AML-193 (cell line): ENCODE measurements at places on chromosomes 2 and 18.

DNA sequence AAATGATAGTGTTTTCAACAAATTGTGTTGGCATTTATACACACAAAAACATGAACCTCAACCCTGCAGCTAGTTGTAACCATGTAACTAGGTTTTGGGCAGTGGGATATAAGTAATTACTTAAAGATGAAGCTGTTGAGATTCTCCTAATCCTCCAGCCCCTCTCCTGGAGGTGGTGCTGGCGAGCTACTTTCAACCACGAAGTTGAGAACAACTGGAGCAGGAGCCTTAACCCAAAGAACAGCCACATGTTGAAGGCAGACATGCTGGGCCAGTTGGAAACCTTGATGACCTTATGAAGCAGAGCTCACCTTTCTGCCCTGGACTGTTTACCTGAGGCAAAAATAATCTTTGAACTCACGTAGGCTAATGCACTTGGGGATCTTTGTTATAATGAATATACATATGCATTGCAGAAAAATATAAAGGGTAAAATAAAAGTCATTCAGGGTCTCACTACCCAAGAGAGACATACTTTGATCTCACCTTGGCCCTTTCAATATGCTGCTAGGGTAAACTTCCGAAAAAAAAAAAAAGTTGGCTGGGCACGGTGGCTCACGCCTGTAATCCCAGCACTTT lies 89.6 kb upstream of the NPAS2 start:
- peak; percentile 39 for DNase-seq

DNA sequence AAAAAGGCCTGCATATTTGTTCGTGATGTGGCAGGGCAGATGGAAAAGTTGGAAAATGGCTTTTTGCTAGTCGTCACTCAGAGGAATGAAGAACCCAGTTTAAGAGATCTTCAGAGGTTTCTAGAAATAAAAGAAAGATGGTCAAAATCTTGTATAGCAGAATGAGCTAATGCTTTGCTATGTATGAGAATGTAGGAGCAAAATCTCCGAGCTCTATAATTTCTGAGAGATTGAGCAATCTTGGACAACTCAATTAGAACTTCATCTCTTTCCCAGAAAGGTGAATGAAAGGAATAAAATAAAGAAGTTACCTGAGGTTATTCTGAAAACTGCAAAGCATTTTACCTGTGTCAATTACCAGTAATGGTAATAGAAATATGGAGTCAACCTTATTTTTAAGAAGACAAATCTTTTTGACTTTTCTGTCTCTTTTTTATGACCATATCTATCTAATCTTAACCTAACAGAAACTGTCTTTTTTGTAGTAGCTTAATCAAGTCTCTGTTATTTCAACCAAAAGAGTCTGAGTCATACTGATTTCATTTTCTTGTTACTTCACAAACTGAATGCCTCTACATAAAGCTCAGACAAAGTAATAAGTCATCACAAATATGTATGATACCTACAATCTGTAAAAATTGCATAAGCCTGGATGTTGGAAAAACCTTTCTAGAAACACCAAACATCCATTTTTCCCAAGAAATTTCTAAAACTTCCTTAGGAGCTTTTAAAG lies 32.5 kb downstream of the CCDC68 start:
- no peak for DNase-seq

DNA sequence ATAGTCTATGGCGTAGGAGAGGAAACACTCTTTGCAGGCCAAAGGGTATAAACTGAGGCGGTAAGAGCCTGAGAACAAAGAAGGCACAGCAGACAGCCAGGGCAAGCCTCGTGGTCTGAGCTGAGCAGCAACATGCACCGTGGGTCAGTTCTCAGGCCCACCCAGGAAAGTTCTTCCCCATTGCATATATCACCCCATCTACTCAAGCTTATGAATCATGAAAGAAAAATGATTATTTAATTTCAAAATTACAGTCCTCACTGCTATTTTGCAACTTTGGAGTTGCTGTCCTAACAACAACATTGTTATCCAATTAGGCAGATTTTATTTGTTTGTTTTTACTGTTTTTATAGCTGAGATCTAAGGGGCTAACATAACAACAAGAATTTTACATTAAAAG lies 54.7 kb upstream of the RIOK3 start:
- no peak for DNase-seq

DNA sequence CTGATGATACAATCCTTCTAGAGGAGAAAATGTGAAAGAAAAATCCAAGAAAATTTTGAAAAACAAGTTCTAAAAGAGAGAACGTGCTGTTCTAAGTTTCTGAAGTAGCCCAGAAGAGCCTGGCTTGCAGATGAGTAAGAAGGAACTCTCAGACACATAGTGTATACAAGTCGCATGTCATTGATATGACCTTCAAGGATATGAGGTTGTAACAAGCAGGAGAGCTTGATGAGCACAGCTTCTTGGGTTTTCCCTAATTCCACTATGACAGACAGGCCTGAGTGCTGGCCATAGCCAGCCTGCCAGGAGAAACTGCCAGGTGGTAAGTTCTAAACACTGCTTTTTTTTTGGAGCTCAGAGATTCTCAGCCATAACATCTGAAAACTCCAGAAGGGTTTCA lies 235.7 kb upstream of the SIX2 start:
- no peak for DNase-seq

DNA sequence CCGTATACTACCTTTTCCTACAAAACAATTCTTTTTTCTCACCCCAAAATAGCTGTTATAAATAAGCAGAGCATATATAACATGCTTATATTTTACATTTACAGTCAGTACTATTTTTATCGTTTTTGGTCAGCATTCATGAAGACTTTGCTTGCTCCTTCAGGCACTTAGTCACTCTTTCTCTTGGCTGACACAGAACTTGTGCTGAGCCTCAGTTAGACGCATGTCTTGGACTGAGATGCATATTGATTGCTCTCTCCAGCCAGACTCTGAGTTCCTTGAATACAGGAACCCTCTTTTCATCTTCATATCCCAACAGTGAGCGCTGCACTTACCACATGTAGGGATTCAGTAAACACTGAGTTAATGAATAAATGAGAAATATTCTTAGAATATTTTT lies 158.3 kb downstream of the RTN4 start:
- no peak for DNase-seq

GRCh38 chr2:82487354-82487753 lies 1971.7 kb downstream of the SUCLG1 start:
- DNase-seq, result no peak

DNA sequence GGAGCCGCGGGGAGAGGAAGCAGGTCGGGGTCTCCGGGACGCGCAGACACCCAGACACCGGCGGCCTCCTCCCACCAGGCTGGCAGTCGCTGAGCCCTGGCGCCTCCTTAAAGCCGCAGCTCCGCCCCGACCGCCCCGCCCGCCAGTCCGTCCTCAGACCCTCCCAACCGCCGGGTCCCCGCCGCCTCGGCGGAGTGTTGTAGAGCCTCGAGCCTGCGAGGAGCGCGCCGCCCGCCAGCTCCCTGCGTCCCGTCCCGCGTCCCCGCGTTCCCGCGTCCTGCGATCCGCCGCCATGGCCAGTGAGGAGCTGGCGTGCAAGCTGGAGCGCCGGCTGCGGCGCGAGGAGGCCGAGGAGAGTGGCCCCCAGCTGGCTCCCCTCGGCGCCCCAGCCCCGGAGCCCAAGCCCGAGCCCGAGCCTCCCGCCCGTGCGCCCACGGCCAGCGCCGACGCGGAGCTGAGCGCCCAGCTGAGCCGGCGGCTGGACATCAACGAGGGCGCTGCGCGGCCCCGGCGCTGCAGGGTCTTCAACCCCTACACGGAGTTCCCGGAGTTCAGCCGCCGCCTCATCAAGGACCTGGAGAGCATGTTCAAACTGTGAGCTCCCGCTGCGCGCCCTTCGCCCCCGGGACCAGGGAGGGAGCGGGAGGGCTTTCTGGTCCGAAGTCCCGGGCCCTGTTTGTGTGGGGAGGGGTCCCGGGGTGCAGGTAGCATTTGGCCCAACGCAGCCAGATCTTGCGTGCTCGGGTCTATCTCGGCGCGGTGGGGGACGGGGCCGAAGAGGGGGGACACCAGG lies at the start of gene EFHD1:
EFHD1 (plus strand) TSS at position 192 of the 793 bp plus-strand sequence; CDS start at position 293, 101 bp downstream.
- no peak for DNase-seq

GRCh38 chr2:1518331-1518803 lies 105.1 kb downstream of the TPO start:
- DNase-seq, result no peak

DNA sequence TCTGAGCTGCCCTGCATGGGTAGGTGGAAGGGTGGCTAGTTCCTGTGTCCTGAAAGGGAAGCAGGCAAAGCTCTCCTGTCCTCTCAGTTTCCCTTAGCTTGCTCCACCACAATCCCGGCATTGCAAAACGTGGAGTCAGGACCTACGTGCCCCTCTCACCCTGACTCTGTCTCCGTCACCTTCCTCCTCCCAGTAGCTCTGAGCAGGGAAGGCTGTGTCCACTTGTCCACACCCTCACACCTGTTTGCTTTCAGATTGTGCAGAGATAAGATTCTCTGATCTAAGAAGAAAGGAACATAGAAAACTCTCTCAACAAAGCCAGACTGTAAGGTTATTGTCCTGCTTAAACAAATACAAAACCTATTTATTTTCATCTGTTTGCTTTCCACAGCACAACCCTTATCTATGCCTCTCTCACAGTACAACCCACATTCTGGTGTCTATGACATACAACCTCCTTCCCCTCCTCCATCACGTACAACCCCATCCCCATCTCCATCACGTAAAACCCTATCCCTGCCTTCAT lies 79.0 kb downstream of the ALPK2 start:
- DNase-seq, result no peak

DNA sequence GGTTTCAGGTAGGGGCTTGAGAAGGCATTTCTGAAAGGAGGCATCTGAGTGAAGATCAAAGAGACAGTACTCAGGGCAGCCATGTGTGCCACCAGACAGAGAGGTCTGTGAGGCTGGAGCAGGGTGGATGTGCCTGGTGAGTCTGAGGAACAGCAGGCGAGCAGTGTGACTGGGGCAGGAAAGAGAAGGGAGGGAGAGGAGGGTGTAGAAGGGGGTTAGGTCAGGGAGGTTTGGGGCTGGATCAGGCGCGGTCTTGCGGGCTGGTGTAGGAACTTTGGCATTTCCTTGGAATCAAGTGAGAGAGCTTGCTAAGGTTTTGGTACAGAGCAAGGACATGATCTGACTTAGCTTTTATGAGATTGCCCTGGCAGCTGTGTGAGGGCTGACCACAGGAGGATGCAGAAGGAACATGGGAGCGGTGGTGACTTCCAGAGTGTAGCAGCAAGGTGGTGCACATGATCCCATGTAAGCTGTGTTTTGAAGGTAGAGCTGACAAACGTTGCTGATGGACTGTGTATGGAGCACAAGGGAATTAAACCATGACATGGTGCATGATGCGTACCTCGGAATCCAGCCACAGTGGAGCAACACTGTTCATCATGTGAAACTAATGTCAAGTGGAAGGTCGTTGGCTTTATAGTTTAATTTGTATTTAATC lies 13.9 kb downstream of the RAB31 start:
- no peak for DNase-seq

DNA sequence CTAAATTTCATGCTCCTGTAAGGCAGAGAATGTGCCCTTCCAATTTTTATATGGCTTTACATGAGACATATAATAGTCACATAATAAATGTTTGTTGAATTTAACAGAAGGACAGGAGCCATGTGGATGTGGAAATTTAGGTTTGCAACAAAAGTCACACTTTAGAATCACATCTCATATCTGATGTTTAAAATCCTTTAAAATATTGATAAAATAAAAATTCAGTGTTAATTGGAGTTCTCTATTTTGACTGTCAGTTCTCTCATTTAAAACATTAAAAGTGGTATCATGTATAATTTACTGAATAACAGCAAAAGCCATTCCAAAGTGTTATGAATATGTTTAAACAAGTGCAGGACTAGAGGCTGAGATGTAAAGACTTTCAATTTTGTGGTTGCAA lies 594.1 kb downstream of the LRRTM4 start:
- no peak for DNase-seq

GRCh38 chr2:71505086-71505769 lies 51.9 kb downstream of the DYSF start:
- no peak for DNase-seq

- no peak for DNase-seq
Measured at GRCh38 chr2:120787822-120788700, 52.4 kb downstream of the GLI2 start.

DNA sequence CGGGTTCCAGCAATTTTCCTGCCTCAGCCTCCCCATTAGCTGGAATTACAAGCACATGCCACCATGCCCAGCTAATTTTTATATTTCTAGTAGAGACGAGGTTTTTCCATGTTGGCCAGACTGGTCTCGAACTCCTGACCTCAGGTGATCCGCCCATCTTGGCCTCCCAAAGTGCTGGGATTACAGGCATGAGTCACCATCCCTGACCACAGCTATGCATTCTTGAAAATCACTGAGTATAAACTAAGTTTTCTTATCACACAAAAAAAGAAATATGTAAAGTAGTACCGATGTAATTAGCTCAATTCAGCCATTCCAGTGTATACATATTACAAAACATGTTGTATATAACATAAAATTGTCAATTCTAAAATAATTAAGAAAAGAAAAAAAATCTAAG lies 232.7 kb downstream of the MBD2 start:
- no peak for DNase-seq

- DNase-seq, result no peak
Measured at GRCh38 chr2:95325026-95325425, 27.9 kb downstream of the KCNIP3 start.

GRCh38 chr2:179129574-179130238 lies 79.8 kb upstream of the CCDC141 start:
- DNase-seq, result peak; percentile 3

DNA sequence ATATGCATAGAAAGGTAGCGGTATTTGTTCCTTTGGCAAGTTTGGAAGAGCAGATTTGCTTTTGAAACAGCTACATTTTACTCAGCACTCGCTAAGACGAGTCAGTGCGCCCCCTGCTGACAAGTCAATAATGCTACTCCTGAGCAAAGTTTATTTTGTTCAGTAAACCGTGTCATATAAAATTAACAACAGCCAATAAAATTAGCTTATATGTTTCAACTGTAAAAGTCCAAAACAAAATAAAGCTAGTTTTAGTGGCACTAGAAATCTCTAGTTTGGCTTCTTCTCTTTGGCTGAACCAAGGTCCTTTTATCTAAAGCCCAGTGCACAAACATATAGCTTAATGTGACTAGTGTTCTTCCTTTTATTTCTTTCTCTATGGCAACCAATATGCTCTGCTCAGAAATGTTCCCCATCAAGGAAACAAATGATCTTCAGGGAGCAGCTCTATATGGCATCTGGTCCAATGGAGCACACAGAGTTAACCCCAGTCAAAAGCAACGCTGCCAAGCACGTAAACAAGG lies 4.2 kb upstream of the POU3F3 start:
- peak; percentile 76 for DNase-seq

GRCh38 chr2:134522496-134523455 lies 196.0 kb downstream of the TMEM163 start:
- DNase-seq, result no peak

GRCh38 chr2:39620067-39620466 lies 45.6 kb upstream of the TMEM178A start:
- peak; percentile 91 for DNase-seq

- DNase-seq, result no peak
Measured at GRCh38 chr2:63792530-63792929, 49.2 kb upstream of the UGP2 start.
